ENCODE measurements at places on chromosomes 16 and 17.

- DNase-seq, result peak; percentile 91
Measured at GRCh38 chr16:84739349-84740124, 39.7 kb downstream of the USP10 start.

DNA sequence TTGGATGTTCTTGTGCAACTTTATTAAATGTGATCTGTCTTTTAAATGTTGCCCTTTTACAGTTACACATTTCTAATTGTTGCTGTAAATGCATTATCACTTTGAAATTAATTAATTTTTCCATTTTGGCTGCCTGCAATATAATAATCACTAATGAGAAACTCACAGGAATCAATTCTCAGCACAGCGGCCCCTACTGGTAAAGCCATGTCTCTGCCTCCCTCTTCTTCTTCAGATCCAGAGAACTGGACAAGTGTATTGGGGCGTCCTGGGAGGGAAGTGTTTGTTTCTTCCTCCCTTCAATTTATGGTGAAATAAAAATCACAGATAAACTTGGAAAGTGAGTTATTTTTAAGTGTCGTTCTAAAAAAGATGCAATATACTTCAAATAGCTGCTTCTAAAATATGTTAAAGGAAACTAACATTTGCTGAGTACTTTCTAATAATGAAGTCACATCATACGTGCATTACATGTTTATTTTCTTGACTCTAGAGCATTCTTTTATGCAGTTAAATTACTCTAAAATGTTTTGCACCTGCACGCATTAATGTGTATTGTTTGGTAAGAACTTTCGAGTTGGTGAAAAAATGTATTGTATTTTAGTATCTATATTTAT is 338.0 kb downstream of the WWOX start:
- no peak for DNase-seq

- no peak for DNase-seq
Measured at GRCh38 chr17:63682441-63682840, 17.5 kb downstream of the LIMD2 start.

- DNase-seq, result peak; percentile 97
Measured at GRCh38 chr16:54930005-54930868, at the start of gene IRX5. IRX5 (plus strand) TSS chr16:54930865; CDS start chr16:54931199, 334 bp downstream.

GRCh38 chr17:45906927-45907622 is 12.7 kb downstream of the MAPT start:
- DNase-seq, result no peak
